ENCODE measurements at places on chromosomes 7 and 10.

DNA sequence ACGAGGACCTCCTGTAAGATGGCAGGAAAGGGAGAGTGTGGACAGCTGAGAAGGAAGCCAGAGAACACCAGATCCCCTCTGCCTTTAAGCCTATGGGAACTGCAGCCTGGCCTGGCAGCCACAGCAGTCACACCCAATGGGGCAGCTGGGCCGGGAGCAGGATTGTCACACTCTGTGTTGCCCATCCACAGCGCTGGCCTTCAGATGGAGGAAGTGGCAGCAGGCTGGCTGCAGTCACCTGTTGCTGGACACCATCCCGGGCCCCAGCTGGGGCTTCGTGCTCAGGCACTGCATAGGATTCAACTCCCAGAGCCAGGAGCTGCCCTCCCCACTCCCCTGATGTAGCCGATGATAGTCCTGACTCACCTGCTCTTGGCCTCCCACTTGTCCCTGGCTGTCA is 114.4 kb downstream of the COL13A1 start:
- no peak for DNase-seq

GRCh38 chr10:105800641-105801040 is 1159.6 kb downstream of the SORCS3 start:
- DNase-seq = no peak

- DNase-seq = no peak
Measured at GRCh38 chr7:151115836-151116418, 29.7 kb downstream of the AGAP3 start.

DNA sequence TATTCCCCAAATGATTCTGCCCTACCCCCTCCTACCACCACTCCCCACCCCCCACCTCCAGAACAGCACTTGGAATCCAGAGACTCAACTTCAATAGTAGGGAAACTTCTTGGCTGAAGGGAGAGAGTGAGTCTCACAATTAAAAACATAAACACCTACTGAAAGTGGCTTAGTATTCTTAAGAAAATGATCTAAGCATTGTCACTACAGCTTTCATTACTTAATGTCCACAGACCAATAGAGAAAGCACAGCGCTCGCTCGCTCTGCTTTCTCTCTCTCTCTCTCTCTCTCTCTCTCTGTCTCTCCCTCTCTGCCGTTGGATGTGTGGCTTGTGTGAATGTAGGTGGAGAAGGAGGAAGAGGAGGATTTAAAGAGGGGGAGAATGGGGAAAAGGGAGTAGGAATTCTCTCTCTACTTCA is 1.5 kb upstream of the SEMA3A start:
- no peak for DNase-seq

- no peak for DNase-seq
Measured at GRCh38 chr7:98399462-98399861, 1.4 kb downstream of the BAIAP2L1 start.

DNA sequence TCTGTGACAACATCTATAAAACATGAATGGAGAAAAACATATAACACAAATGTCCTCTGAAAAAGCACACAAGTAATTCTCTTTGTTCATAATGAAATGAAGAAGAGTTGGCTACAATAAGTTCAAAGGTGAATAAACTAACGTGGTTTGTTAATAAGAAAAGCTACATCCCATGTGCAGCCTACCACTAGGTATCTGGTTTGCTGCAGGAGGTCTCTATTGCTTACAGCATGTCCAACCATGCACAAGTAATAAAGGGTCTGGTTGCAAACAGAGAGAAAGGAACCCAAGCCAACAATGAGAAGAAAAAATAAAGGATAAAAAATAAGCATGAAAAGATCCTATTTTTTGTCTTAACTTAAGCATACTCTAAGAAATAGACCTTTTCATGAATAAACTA is 139.2 kb downstream of the CHCHD3 start:
- DNase-seq = no peak

- no peak for DNase-seq
Measured at GRCh38 chr7:109763611-109764010, 1193.9 kb downstream of the DNAJB9 start.

DNA sequence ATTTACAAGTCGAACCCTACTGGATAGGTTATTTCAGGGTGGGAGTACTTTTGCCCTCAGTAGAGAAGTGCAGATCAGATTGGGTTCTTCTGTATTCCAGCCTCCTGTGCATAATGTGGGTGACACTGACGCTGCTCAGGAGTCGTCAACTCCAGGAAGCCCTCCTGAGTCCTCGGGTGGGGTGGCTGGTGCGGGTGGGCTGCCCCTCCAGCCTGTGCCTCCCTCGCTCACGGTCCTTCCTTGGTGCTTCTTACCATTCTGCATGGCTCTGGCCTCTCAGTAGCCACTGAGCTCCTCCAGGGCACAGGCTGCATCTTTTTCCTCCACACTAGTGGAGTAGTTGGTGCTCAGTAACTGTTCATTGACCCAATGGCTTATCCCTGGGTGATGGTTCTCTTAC is 4.3 kb downstream of the CDH23 start:
- DNase-seq = no peak

Data from stimulated activated CD8-positive, alpha-beta memory T cell treated with anti-CD3 and anti-CD28 coated beads, Interleukin-15, amount 100 ng/mL, for 1 hour (primary cell).